GM18507 (cell line): ENCODE measurements at places on chromosomes 5 and 9.

DNA sequence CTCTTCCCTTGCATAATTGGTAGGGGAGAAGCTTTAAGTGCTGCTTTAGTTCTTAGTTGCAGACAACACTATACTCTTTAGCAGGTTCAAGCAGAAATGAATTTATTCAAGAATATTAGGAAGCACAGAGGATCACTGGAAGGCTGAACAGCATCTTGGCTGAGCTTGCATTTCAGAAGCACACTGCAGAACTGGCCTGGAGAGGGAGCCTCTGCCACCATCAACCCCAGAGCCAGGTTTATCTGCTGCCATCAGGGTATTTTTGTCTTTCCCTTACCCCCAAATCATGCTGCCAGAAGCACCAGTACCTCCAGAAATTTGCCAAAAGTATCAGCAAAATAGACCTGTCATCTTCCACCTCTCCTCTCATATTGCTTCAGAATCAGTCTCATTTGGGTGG lies 440.7 kb downstream of the DMAC1 start:
- no peak for DNase-seq

DNA sequence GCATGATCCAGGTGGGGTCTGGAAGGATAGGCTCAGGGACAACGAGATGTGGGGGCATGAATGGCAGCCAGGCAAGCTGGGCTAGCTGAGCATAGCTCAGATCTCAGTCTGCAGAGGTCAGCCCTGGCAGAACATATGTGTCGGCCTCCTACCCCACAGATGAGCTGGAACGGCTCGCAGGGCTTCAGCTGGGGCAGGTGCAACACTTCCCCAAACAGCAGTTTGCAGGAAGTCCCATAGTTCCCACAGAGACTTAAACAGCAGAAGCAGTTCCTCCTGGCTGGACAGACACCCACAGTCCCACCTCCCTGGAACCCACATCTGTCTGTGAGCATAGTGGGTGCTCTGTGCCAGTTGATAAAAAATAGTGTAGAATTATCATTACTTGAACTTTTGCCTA lies 404.6 kb downstream of the GADD45G start:
- DNase-seq: no peak

DNA sequence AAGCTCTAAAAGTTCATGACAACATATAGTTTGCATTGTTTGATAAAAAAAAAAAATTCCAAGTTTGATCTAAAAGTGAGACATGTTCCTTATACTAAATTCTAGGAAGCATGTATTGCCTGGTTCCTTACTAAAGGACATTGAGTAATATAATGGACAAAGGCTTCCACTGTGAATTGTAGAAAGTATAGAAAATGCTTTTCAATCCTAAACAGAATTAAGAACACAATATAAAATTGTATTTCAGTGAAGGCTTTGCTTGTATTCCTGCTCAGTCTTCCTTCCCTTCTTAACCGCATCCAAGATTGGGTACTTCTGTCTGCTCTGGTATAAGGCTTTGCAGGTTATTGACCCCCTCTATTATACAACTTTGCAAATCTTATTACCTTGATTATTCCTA lies 2.4 kb downstream of the RECK start:
- no peak for DNase-seq

- DNase-seq: no peak
Measured at GRCh38 chr9:110762783-110763182, 94.2 kb downstream of the MUSK start.

DNA sequence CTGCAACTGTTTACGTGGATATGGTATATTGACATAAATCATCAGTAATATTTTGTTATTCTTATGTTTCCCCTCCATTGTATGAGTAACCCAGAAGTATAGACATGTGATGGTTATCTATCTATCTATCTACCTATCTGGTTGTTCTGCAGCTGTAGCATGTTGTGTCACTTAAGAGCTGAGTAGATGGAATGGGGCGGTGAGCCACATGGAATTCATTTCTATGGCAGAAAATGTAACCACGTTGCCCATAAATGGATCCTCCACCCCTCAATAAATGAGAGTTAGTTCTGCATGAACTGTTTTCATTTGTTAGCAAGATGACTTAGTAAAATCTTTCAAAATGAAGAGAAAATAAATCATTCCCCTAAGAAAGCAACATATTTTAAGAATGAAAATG lies 553.2 kb downstream of the MAT2B start:
- DNase-seq: no peak

GRCh38 chr5:6423327-6424109 lies 25.1 kb upstream of the UBE2QL1 start:
- no peak for DNase-seq

DNA sequence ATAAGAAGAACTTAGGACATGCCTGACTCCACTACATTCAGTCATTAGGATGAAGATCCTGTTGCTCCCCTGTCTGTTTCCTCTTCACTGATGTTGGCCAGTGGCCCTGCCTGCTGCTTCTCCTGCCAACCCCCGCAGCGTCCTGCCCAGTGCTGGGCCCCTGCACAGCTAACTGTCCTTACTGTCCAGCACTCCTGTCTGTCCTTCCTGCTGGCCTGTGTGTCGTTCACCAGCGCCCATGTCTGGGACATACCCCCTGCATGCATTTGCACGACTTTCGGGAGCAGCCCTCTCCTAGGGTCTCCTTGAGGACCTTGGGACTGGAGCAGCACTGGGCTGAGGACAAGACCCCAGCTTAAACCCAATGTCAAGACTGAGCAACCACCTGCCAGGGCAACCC lies 547.6 kb downstream of the BNC2 start:
- DNase-seq: no peak
